ENCODE measurements at places on chromosomes 6 and 20. TPM values are rescaled to one million over a fixed set of nuclear protein-coding genes. Genes with fewer than 3 reads are reported as not detected.

The KCNB1 gene
- total RNA-seq = 22.9 TPM

The RUNX2 gene
- 0.69 TPM for total RNA-seq

The DEFB115 gene
- not detected for total RNA-seq

The PEX3 gene
- total RNA-seq = 12.9 TPM

The LSM2 gene
- 42.9 TPM for total RNA-seq

The TMEM74B gene
- 2.1 TPM for total RNA-seq

DNA sequence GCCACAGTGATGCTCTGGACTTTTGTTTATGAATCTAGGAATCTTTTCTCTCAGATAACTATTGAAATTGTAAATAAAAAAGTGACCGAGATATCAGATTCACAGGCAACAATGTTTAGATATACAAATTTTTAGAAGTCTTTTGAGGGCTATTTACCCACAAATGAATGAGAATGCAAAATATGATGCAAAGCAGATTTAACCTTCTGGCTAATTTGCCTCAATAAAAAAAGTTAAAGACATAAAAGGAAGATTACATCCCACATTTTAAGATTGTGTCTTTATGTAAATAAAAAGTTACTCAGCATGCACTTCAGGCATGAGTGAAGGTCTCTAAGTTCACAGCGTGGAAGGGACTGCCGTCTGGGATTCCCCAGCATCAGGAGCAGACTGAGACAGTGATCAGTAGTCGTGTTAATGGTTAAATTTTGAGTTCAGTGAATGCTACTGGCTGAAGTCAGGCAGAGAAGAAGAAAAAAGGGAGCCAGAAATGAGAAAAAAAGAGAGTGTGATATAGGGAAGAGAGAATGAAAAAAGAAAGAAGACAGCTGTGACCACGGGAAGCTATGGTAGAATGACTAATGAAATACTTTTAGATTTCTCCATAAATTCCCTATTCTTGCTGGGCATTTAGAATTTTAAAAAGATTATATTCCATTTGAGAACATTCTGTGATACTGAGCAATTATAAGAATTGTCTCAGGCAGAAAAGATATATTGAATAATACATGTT, 93.6 kb downstream of the MYB start:
- no peak for DNase-seq

DNA sequence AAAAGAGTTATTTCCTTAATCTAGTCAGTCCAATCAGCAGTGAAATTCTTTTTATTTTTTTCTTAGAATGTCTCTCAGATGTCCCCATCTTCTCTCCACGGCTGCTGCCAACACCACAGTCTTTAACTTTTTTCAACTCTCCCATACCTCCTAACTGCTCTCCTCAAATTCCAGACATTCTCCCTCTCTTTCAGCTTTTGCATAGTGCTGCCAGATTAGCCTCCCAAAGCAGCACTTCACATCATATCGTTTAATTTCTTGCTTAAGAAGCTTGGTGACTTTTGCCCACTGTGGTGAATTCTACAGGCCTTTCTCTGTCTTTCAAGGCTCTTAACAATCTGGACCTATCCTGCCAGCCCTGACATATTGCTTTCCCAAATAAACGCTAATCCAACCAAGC, 233.4 kb downstream of the UST start:
- no peak for DNase-seq

DNA sequence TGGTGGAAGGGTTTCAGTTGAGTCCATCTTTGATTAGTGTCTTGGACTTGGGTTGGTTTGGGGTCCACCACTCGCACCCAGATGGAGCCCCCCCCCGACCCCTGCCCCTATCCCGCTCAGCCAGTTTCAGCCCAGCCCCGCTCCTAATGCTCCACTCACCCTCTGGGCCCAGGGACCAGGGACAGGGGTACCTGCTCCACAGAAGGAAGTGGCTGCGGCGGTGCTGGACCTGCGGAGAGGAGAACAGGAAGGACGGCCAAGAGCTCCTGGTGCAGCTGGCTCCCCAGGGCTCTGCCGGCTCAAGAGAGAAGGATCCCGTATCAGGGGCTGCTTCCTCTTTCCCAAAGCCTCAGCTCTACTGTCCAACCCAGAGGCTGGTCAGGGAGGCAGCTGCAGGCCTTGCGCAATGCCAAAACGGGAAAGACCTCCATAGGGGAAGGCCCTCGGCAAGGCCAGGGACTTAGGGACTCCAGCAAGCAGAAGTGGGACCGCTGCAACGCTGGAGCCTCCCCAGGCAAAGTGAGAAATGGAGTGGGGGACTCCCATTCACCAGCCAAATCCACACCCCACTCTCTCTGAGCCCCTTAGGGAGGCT, at the start of gene SIGLEC1:
SIGLEC1 (minus strand) TSS at position 322 of the 595 bp plus-strand sequence. CDS start 5,472 bp downstream, outside the sequence.
- DNase-seq = peak; percentile 79

DNA sequence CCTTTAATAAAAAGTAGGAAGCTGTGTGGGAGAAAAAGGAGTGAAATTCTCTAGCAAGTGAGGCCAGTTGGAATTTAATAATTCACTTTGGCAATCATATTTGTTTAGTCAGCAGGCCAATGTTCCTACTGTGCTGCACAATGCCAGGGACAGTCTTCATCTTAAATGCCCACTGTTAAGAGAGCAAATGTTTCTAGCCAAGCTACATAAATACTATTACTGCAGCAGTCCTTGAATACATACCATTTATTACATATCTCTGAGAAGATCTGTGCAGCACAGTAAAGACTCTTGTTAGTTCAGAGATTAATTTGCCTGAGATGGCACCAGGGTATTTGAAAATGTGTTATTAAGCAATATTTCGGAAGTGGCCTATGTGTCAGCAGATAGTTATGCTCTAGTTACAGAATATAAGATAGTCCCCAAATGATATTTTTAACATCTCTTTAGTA, 105.4 kb downstream of the OGFRL1 start:
- no peak for DNase-seq

DNA sequence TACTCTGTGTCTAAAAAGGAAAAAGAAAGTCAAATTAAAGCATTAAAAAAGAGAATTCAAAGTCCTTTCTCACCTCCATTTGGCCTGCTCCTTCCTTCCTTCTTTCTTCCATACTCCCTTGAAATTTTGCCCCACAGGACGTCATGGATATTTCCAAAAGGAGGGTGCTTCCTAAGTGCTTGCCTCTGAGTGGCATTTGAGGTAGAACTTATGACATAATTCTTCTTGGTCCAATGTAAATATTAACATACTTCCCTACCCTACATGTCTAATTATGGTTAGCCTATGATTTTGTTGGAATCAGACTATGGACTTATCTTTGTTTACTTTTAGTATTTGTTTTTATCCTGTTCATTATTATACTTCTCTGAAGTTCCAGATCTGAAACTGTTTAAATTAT, 132.3 kb downstream of the PFDN4 start:
- DNase-seq = no peak

GRCh38 chr20:37378785-37379598, 33.1 kb downstream of the SRC start:
- peak; percentile 42 for DNase-seq

DNA sequence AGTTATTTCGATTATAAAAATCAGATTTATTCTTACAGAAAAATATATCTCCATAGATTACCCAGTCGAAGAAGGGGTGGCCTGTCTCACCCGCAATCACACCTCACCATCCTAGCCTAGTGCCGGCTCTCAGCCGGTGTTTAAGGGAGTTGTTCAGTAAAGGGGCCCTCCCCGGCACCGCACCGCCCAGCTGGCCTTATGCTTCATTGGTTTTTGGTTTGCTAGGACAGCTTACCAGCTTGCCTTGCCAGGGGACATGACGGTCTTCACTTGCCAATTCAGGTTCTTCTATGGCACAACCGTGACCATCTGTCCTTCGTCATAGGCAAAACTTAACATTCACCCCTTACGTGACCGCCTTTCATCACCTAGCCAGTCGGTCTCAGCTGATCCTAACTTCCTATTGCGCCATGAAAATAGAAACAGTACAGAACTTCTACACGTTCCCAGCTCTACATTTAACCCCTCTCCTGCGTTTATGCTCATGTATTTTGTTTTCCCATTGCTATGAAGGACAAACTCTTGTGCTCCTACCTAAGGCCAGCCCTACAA, 44.7 kb upstream of the SLC22A16 start:
- no peak for DNase-seq

Data from psoas muscle (tissue), 8 donors.